ENCODE measurements at places on chromosomes 4 and X. TPM values are rescaled to one million over a fixed set of nuclear protein-coding genes. Genes with fewer than 3 reads are reported as not detected.
A peak's percentile ranks its signal among the peaks of the same experiment; 100 is the strongest.

DNA sequence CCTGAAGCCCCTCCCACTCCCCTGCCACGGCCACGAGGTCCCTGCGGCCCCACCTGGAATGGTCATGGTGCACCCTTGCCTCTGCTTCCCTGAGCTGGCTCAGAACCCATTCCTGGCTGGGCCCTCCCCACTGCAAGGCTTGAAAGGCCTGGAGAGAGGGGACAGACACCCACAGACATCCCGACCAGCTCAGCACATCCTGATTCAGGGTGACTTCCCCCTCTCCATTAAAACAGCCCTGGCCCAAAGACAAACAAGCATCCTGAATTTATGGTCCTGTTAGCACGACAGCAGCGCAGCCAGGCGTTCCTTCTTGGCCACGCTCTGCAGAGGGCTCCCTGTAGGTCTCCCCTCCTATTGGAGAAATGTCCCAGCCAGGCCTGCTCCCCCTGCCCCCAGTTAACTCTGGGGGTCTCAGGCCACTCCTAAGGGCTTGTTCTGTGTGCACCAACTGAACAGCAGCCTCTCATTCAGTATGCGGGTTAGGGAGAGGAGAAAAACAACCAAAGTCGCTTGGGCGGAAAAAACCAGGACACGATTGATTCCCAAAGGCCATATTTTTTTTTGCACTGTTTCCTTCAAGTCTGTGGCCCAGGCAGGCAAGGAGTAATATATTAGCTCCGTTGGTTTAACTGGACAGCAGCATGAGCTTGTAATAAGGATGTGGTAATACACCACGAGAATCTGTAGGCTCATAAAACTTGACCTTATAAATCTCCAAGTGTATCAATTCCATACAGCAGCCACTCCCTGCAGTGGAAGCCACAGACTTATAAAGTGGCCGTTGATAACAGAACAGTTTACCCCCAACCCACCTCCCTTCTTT lies 106.7 kb upstream of the MSX1 start:
- peak; percentile 12 for DNase-seq

- DNase-seq: no peak
Measured at GRCh38 chrX:8679550-8679949, 52.4 kb downstream of the ANOS1 start.

The ERVMER34-1 gene
- total RNA-seq: 3.4 TPM

DNA sequence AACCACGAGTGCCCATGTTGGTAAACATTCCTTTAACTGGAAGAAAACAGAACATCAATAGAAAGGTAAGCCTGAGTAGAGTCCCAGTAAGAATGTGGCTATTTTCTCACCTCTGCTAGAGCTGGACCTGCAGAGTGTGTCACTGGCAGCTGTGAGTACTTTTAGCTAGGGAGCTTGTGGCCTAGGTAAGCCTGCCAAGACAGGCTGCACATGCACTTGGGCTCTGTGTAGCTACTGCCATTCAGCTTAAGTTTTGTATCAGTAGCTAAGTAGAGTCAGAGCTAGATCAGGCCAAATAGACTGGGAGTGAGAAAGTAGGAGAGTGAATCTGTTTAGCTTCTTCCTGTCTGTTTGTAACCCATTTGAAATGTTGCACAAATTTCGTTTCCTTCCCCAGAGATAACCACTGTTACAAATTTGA lies 35.3 kb downstream of the RBPJ start:
- DNase-seq: no peak

DNA sequence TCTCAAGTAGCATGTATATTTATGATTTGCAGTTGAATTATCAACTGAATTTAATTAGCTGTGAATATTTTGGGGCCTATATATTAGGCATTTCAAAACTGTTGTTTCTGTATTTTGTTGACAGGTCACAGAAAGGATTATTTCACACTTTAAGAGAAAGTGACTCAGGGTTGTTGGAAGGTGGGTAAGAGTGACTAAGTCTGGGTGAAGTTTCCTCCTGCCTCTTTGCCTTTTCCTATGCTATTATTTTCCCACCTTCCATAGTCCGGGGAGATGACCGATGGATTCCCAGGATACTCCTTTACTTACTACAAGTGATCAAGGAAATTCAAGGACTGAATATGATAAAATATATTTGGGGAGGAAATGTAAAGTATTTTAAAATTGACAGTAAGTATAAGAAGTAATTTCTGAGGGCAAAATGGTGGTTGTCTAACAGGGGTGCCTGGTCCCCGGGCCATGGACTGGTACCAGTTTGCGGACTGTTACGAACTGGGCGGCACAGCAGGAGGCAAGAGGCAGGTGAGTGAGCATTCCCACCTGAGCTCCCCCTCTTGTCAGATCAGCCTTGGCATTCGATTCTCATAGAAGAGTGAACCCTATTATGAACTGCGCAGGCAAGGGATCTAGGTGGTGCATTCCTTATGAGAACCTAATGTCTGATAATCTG lies 175.5 kb upstream of the GPRIN3 start:
- no peak for DNase-seq

All from cardiac septum (tissue), 1 donor.